ENCODE measurements at places on chromosomes 11 and 22.

- DNase-seq: no peak
Measured at GRCh38 chr11:76524461-76524860, 79.6 kb downstream of the EMSY start.

DNA sequence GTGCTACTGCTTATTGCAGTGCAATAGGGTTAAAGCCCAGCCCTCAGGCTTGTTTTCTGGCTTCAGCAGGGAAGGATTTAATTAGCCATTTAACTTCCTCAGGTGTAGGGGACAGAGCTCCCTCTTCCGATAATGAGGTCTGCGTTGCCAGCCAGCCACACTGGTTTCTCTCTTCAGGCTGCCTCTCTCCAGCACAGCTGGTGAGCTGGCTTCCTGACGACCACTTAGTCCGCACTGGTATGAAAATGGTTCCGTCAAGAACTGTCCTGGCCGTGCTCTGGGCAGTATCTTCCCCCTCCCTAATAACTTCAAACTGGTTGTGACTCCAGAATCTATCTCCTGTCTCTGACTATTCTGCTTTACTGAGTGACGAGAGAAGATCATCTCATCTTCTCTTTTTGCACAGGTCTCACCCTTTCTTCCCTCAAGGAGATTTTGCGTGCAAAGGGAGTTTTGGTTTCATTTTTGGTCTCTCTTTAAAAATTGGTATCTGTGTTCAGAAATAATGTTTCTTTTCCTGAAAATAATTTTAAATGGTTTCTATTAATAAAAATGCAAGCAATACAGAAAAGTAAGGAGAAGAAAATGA is 49.2 kb downstream of the CNTN5 start:
- no peak for DNase-seq

- DNase-seq: no peak
Measured at GRCh38 chr11:96246718-96247552, 96.1 kb downstream of the MAML2 start.

DNA sequence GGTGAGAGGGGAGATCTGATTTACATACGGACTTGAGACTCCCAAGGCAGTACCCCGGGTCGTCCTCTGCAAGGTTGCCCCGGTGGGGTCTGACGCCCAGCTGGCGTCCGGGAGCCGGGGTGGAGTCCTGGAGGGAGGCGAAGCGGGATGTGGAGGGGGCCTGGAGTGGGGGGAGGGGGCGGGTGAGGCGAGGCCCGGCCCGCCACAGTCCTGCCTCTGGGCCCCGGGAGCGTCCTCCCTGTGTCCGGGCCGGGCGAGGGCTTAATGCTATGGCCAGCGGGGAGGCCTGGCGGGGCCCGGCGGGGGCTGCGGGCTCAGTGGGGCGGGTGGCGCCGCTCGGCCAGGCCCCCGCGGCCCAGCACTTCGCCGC is 2.4 kb upstream of the MYBPC3 start:
- DNase-seq: no peak

DNA sequence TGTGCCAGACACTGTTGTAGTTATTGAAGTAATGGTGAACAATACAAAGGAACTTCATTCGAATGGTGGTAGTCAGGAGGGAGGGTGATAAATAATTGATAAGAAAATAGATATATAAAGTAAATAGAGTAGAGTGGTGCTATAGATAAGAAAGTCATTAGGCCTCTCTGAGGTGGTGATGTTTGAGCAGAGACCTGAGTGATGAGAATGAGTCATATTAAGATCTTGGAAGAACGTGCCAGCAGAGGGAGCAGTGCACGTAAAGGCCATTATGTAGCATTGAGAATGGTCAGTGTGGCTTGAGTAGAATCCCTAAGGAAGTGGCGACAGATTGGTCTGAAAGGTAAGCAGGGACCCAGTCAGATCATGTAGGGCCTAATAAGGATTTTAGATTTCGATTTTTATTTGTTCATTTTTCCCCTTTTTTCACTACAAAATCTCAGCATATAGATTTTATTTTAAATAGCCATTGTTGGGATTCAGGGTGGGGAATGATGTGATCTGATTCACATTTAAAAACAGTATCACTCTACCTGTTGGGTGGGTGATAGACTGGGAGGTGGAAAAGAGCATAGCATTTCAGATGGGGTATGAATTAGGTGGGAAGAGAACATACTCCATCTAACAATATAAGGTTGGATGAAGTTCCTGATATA is 44.7 kb downstream of the CCDC90B start:
- no peak for DNase-seq

- DNase-seq: no peak
Measured at GRCh38 chr11:45096636-45097035, 49.8 kb upstream of the PRDM11 start.

GRCh38 chr22:38383417-38383816 is 66.2 kb upstream of the CSNK1E start:
- DNase-seq: no peak

DNA sequence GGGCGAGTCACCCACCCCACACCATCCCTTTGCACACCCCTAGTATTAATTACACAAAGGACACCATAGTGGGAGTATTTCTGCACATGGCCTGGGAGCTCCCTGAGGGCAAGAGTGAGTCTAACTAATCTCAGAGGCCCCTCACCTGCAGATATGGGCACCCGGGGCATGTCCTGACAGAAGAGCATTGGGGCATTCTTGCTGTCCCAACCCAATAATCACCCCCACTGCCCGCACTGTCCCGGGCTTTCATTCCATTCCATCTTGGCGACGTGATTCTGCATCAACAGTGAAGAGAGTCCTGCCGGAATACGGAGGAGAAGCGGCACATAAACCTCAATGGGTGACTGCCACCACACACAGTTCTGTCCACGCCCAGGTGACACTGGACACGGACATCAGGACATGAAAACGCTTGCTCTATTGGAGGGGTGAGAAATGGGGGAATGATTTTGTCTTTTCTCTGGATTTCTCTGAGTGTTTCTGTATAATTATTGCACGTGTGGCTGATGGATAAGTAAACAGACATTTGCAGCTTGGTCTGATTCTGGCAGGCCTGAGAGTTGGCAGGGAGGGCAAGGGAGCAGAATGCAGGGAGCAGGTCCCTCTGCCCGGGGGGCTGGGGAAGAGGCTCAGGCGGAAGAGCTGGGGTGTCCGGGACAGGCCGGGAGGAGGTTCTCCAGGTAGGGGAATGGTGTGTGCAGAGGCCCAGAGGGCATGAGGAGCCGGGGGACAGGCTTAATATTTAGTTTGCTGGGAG is 38.2 kb downstream of the SCUBE1 start:
- DNase-seq: no peak

DNA sequence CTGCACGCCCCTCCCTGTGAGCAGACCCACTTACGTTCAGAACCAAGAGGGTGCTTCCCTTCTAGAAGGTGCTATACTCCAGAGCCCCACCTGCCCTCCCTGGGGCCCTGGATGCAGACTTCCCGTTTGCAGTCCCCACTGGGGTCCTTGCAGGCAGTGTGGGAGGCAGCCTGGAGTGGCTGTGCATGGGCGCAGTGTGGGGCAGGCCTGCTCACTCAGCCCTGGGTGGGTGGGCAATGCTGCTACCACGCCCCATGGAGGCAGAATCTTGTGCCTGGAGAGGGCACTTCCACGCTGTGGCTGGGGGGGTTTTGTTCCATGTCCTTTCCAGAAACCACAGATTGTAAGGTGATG is 116.2 kb downstream of the KCNQ1OT1 start:
- no peak for DNase-seq

- peak; percentile 7 for DNase-seq
Measured at GRCh38 chr11:124793466-124794278, 6.5 kb downstream of the MSANTD2 start.

GRCh38 chr11:120912504-120912903 is 111.4 kb upstream of the TBCEL start:
- DNase-seq: no peak

DNA sequence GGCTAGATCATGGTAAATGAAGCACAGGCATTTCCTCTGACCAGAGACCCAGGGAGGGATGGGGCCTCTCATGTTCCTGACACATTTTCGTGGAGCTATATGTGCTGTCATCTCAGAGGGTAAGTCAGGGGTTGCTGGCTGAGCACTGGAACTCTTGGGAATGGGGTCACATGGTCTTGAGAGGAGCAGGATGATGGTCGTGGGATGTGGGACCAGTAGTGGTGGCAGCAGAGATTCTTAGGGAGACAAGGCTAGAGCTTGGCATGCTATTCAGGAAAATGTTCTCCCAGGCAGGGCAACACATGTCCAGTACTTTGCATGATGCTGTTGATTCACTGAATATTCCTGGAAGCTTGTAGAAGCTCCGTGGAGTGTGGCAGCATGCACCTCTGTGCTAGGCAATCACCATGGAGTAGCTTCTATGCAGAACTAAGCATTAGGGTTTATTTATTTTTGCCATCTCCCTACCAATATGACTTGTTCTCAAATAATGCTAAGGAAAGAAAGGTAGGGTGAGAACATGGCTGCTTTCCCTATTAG is 31.4 kb upstream of the TTC12 start:
- DNase-seq: no peak

GRCh38 chr22:50702821-50703725 is 30.4 kb downstream of the SHANK3 start:
- DNase-seq: no peak

DNA sequence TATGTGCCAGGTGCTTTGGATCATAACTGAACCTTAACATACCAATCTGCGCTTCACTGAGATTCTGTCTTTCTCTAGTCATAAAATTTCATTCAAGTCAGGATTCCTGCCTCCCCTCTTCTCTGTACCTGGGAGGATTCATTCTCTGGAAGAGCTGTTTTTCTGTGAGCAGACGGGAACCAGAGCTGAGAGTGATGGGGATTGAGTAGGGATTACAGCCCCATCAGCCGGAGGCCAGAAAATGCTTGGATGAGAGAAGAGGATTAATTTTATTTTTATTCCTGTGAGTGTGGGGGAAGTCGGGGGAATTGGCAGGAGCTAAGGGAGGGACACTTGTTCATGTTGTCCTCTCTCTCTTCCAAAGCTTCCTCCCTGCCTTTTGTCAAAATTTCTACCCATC is 4.7 kb downstream of the STX3 start:
- no peak for DNase-seq

DNA sequence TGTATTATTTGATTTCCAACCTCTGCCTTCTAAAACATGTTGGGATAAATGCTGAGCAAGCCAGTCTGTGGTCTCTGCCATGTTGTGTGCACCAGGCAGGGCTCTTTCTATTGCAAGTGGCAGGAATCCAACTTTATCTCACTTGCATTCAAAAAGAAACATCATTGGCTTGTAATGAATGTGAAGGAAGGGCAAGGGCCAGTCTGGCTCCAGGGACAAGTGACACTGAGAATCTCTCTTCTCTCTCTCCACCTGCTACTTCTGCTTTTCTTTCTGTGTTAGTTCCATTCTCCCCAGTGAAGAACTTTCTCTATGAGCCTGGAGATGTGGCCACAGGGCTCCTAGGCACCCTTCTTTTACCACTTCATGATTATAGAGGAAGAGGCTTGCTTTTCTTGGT is 329.9 kb upstream of the NCAM1 start:
- no peak for DNase-seq

GRCh38 chr11:121448431-121448941 is 3.6 kb upstream of the SORL1 start:
- DNase-seq: no peak

DNA sequence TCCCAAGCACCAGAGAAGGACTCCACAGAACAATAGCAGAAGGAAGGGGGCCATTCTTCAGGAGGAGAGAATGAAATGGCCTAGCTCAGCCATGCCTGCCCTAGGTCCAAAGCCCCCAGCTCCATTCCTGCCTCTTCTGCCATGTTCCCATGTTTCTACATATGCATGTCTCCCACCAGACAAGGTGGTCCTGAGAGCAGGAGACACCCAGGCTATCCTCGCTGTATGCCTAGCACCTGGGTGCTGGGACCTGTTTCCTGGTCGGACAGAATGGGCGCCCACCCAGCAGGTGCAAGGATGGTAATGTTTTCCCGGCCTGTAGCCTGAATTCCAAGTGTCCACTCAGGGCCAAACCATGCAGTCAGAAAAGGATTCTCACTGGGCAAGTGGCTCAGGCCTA is 30.2 kb upstream of the SLC35C1 start:
- DNase-seq: no peak

GRCh38 chr11:499201-500076 is 7.6 kb downstream of the RNH1 start:
- DNase-seq: no peak

GRCh38 chr22:28175730-28176492 is 256.9 kb upstream of the PITPNB start:
- DNase-seq: no peak

DNA sequence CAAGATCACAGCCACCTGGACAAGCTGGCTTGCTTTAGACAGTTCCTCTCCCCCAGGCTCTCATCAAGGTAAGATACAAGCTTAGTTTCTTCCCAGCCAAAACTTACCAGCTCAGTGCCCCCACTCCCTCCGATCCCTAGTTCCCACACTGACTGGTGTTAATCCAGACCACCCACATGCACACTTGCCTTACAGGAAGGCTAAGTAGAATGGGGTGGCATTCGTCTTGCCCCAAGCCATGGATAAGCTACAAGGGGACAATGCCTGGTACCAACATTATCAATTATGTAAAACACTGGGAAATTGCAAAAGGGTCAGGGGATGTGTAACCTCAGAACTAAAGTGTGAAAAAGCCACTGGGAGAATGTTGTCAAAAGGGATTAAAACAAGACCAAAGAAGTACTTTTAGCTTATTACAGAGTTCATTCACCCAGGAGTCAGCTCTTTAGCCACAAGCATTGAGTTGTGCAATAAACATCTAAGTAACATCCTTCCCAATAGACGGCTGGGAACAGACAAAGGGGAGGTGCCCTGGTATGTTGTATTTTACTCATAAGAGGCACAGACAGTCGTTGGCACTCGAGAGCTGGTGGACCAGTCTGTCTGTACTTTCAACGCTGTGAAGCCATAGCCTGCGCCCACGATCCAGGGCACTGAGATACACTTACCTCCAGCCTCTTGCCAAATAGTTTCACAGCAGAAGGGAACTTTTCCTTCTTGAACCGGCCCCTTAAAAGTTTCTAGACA is 1.1 kb downstream of the DHCR7 start:
- DNase-seq: no peak

- no peak for DNase-seq
Measured at GRCh38 chr11:4862447-4863236, 13.6 kb upstream of the OR51S1 start.

DNA sequence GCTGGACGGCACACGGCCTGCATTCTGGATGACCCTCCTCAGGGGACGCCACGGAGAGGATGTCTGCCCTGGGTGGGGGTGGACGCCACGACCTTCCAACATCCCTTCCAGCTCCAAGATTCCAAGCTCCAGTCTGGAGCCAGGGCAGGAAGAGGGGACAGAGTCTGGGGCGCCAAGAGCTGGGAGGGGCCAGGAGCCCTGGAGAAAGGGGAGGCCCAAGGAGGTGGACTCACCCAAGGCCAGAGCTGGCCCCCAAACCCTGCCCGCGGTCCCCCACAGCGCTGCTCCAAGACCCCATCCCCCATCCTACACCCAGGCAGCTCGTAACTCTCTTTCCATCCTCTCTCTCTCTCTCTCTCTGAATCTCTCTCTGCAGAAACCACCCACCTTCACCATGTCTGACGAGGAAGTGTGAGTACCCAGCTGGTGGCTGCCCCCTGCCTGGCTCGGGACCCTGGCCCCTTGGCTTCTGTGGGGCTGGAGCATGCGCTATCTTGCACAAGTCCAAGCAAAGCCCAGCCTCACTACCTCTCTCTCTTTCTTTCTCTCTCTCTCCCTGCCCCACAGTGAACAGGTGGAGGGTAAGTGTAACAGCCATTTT is 3.1 kb downstream of the TNNT3 start:
- no peak for DNase-seq

All from activated T-cell treated with anti-CD3 and anti-CD28 coated beads for 24 hours (primary cell).